ENCODE measurements at places on chromosomes 2 and 18.

- no peak for DNase-seq
Observed at GRCh38 chr2:75710220-75710576, 517 bp downstream of the GCFC2 start.

GRCh38 chr2:22600999-22601398 lies 784.0 kb upstream of the KLHL29 start:
- no peak for DNase-seq

GRCh38 chr2:105110295-105110829 lies 72.5 kb downstream of the MRPS9 start:
- DNase-seq: no peak

- no peak for DNase-seq
Observed at GRCh38 chr2:138724729-138725459, 55.3 kb downstream of the NXPH2 start.

DNA sequence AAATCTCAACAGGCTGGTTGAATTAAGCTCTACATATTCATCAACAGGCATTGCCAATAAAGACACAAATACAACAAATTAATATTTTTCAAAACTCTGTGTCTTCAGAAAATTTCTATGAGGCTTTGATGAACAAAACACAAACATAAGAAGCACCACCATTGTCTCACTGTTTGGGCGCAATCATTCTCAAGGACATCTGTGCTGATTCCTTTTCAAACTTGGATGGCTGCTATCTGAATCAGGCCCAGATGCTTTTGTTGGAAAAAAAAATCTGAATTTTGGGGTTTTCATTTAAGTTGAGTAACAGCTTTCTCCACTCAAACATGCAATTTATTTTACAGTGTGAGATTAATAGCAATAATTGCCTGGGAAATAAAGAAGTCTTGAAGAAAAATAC lies 173.8 kb downstream of the NRXN1 start:
- DNase-seq: no peak

DNA sequence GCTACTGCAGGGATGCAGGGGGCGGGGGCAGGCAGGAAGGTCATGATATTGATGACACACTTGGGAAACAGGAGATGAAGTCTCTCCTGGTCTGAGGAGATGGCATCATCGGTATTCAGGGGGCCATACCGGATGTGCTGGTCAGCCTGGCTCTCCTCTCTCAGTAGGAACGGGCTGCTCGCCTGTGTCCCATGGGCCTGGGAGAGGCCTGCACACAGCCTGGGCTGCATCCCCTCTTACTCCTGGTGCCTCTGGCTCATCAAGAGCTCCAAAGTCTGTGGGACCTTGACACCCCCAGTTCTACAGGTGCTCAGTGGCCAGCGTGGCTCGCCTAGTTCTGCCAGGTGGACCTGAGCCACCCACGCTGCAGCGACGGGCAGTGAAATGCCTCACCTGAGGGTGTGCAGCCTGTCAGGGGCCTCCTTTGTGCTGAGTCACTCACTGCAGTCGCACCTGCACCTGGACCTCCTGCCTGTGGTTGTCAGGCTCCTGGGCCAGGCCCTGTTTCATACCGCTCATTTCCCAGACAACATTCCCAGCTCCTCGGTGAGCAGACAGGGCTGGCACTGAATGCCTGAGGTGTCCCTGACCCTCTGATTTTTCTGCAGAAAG lies 18.6 kb upstream of the CNDP1 start:
- DNase-seq: no peak

GRCh38 chr18:9764011-9764481 lies 55.9 kb downstream of the RAB31 start:
- DNase-seq: no peak

DNA sequence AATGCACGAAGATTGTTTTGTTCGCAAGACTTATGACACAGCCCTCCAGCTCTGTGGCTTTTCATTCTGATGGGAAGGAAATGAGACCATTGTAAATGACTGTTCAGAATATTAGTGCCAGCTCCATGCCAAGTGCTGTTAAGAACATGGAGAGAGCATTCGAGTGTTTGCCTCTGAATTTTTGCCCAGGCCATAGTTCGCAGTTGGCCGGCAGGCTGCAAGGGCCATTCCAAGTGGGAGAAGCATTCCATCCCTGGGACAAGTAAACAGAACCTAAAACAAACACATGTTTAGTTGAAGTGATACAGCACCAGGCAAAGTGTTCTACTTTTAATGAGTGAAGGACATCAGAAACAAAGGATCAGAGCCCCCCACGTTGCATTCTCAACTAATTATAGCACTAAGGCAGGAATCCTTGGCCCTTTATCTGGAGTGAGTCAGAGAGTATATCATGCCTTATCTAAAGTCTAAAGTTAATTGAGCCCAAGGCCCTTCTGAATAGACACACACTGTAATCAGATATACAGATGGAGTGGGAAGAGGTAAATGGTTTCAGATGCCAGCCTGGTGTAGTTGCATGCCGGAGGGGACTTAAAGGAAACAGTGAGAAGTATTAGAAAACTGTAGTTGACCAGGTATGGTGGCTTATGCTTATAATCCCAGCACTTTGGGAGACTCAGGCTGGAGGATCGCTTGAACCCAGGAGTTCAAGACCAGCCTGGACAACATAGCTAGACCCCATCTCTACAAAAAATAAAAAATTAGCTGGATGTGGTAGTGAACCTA lies 53.3 kb downstream of the NEDD4L start:
- no peak for DNase-seq

- DNase-seq: no peak
Observed at GRCh38 chr2:233821196-233821595, 33.1 kb downstream of the HJURP start.

GRCh38 chr18:3655254-3656050 lies 205.5 kb downstream of the TGIF1 start:
- DNase-seq: no peak

DNA sequence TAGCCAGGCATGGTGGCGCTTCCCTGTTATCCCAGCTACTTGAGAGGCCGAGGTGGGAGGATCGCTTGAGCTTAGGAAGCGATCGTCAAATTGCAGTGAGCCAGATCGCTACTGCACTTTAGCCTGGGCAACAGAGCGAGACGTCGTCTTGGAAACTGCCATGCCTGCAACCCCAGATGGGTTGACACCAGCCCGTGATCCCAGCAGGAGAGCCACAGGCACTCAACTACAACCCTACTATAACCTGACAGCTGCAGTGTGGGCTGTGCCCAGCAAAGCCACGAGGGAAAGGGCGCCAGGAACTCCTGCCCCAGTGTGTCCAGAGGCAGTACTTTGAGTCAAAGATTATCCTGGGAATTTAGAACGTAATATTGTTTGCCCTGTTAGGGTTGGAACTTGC lies 85.6 kb downstream of the SS18 start:
- DNase-seq: no peak

GRCh38 chr2:52918551-52918950 lies 849.1 kb upstream of the CHAC2 start:
- no peak for DNase-seq

DNA sequence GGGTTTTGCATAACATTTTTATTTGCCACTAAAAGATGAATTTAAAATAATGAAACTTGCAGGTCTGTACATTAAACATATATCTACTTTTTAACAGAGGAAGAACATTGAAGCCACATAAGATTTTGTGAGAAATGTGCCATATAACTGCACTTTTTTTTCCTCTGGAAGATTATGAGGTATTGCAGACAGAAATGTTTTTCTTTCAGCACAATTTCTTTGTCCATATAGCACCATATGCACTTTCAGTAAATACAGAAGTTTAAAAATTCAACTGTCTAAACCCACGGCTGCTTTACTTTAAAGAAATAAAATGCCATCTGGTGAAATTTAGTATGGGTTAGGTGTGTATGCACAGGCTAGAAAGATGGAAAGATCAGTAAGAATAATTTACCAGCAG lies 470 bp upstream of the FAP start:
- no peak for DNase-seq

GRCh38 chr2:69177063-69177771 lies 164.2 kb downstream of the ANTXR1 start:
- no peak for DNase-seq

DNA sequence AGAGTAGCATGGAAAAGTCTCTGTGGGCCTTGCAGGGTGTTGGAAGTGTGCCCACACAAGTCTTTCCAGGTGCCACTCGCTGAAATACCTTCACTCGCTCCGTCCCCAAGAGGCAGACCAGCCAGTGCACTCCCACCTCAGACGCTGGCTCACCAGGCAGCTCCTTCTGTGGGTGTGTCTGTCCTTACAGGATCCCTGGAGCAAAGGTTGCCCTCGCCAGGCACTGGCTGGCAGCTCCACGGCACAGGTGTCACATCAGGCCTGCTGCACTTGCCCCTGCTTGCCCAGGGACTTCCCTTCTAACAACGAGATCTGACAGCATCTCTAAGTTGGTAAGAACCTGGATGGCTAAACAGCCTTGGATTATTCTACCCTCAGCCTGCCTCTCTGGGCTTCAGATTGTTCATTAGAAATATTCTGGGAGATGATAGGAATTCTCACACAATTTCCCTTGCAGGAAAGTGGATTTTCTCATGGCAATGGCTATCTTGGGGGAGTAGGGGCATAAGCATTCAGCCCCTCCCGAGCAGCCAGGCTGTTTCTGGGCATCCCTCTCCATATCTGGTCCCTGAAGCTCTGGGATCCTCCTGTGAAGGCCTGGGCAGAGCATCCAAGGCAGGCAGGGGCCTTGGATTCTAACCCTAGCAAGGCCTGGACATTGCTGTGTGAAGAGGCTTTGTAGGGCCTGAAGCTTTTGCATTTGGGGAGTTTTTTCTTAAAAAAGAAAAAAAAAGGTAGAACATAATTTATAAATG lies 262.1 kb downstream of the MYCN start:
- DNase-seq: no peak

GRCh38 chr18:3595369-3596273 lies 145.6 kb downstream of the TGIF1 start:
- DNase-seq: no peak

DNA sequence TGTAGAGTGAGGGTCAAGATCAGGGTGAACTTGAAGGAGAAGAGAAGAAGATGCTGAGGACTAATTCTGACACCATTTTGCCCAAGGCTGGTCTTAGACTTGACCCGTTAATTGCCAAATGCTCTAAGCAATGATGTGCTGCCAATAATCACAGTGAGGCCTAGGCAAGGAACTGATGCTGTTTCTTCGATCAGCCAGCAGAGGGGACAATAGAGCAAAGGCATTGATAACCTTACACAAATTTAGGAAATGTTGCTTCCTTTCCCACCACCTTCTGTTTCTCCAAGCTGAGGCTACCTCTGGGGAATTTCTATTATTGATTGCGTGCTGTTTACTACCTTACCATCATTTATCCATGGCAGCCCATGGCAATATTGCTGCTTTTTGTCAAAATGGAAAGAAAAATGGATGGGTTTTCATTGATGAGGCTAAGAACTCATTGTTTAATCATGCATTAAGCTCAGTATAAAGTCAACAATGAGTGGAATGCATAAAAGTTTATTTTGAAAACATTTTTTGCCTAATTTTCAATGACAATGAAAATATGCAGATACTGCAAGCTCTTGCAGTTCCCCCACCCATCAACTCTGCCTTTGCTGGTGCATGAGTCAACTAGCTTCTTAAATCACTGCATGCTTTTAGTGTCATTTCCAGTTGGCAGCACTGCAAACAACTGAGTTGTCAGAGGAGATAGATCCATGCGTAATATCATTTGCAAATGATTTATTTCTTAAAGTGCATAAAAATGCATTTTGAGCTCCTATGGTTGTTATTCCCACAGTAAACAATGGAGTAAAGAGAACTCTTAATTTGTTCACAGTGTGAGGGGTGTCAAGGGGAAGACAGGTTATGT lies 116.4 kb upstream of the NYAP2 start:
- DNase-seq: no peak

DNA sequence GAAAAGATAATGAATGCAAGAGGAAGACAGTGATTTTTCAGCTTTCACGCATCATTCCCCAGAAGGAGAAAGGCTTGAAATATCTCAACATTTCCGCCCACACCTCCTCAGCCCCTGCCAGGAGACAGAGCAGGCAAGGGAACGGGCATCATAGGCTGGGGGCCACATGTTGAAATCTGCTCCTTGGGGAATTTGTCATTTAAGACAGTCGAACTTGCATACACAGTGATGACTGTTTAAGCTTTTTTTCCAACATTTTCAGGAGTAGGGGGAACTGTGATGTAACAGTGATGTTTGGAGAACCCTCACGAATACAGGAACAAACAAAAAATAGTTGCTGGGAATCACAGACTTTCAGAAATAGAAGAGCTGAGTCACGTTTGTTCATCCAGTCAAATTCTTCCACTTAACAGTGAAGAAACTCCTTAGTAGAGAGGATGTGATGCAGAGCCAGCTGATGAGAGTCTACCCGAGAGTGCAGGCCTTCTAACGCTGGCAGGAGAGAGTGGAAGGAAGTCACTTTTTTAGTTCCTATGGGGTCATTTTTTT lies 266.8 kb downstream of the ALPK2 start:
- no peak for DNase-seq

GRCh38 chr2:141187075-141187439 lies 943.8 kb downstream of the LRP1B start:
- no peak for DNase-seq

DNA sequence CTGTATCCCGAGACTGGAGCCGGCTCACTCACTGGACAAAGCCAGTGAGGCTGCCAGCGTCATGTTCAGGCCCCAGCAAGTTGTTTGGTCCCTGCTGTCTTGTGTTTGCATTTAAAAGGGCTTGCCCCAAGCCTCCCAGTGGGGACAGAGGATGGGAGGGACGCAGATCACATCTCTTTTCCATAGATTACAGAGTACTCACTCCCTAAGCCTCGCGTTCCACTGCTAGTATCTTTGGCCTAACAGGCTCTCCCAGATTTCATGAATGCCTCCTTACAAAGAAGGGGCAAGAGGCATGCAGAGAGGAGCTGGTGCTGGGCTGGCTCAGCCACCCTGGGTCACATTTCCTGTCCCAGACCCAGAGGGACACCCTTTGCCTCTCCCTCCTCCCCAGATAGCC lies 59.1 kb downstream of the CMPK2 start:
- no peak for DNase-seq

GRCh38 chr2:113083296-113083695 lies 15.5 kb downstream of the IL1F10 start:
- DNase-seq: no peak

- DNase-seq: no peak
Observed at GRCh38 chr2:42385225-42385624, 24.2 kb upstream of the COX7A2L start.

DNA sequence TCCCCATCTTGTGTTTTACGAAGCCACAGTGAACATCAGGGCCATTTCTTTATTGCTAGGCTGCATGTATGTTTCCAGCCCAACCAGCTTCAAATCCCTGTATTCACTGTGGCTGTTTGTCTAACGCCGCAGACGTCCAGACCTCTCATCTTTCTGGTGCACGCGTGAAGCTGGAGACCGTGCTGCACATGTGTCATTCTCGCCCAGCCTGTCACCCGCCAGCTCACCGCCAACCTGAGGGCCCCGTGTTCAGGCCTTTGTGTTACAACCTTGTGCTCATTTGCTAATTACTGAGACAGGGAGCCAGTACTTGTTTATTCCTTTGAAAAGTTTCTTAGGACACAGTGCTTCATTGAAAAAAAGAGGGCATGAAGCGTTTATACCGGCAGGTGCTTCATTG lies 21.4 kb downstream of the SALL3 start:
- no peak for DNase-seq

DNA sequence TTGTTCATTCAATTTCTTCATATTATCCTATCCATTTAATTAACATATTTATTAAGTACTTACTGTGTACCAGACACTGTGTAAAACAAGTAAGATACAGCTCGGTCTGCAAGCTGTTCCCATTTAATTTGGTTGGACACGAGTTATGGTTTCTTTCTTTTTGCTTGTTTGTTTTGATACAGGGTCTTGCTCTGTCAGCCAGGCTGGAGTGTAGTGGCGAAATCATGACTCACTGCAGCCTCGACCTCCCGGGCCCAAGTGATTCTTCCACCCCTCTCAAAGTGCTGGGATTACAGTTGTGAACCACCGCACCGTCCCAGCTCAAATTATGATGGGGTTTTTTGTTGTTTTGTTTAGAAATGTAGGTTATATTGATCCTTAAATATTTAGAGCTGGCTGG lies 9.0 kb downstream of the CYBRD1 start:
- no peak for DNase-seq
